SK-N-SH (cell line): ENCODE measurements at places on chromosomes 16 and 17. TPM values are rescaled to one million over a fixed set of nuclear protein-coding genes. Genes with fewer than 3 reads are reported as not detected.

NPIPB8 gene
- polyA plus RNA-seq = 0.24 TPM in 1 of 2 replicates, not detected in the other

CX3CL1 gene
- polyA plus RNA-seq = 5.8 and 6.8 TPM in 2 replicates

TAC4 gene
- polyA plus RNA-seq = not detected in 2 replicates

ITGAX gene
- polyA plus RNA-seq = 0.44 and 0.66 TPM in 2 replicates

P2RX1 gene
- not detected in 2 replicates for polyA plus RNA-seq

FN3KRP gene
- polyA plus RNA-seq = 54.3 and 68.2 TPM in 2 replicates

NAGS gene
- 1.6 and 1.7 TPM in 2 replicates for polyA plus RNA-seq

MNT gene
- polyA plus RNA-seq = 7.1 and 7.4 TPM in 2 replicates

TEX19 gene
- 0.10 and 0.11 TPM in 2 replicates for polyA plus RNA-seq

MARVELD3 gene
- polyA plus RNA-seq = not detected in 2 replicates

CHRNE gene
- polyA plus RNA-seq = 0.54 and 0.71 TPM in 2 replicates

CCL8 gene
- not detected in 2 replicates for polyA plus RNA-seq

ARHGAP44 gene
- 0.11 and 0.28 TPM in 2 replicates for polyA plus RNA-seq

PPP1R1B gene
- 0.05 and 0.07 TPM in 2 replicates for polyA plus RNA-seq

AURKB gene
- 28.8 and 43.9 TPM in 2 replicates for polyA plus RNA-seq

CTRB2 gene
- not detected in 2 replicates for polyA plus RNA-seq

OR3A1 gene
- polyA plus RNA-seq = not detected in 2 replicates

KRTAP3-1 gene
- polyA plus RNA-seq = not detected in 2 replicates

CNTROB gene
- polyA plus RNA-seq = 26.3 and 27.4 TPM in 2 replicates

CACNA1G gene
- polyA plus RNA-seq = 0.15 and 0.21 TPM in 2 replicates

SLC16A13 gene
- polyA plus RNA-seq = 2.5 and 3.9 TPM in 2 replicates

RNF112 gene
- polyA plus RNA-seq = 22.6 and 26.9 TPM in 2 replicates

ABCA10 gene
- 0.07 and 0.11 TPM in 2 replicates for polyA plus RNA-seq
